ENCODE measurements at places on chromosomes 1 and 21.

GRCh38 chr1:153651771-153652170 lies 6.7 kb upstream of the SNAPIN start:
- DNase-seq, result no peak

GRCh38 chr21:33839806-33840205 lies 75.8 kb downstream of the ATP5PO start:
- no peak for DNase-seq

- DNase-seq, result no peak
Measured at GRCh38 chr1:165887877-165888551, 60.6 kb downstream of the UCK2 start.

DNA sequence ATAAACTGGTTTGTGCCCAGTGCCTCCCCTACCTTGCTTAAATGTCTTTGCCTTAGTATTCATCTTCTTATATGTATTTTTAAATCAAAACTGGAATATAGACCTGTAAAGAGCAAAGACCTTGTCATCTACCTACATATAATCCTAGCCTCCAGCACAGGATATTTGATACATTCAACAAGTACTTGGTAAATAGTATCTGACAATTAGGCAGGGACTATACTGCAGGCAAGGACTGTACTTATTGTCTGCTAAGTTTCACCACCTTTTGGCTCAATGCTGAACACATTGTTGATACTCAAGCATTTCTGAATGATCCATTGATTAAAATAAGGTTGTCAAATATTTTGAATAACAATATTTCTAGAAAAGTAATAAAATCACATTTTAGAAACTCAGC lies 96.4 kb downstream of the PKN2 start:
- DNase-seq, result no peak

DNA sequence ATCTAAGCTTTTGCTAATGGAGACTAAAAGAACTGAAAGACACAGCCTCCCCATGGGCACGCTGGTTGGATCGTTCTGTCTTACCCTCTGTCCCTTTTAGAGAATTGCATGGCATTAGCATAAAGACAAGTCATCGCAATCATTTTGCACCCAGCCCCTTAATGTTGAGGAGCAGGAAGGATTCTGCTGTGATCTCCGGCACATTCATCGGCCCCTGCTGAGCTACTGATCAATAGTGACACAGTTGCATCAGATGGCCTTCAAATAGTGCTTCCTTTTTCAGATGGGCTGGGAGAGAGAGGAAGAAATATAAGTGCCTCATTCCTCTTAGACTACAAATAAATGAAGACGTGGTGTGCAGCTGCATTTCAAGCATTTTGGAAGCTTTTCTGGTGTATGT lies 75.4 kb downstream of the NOS1AP start:
- no peak for DNase-seq

Data from activated CD4-positive, alpha-beta T cell treated with anti-CD3 and anti-CD28 coated beads, Interleukin-2, amount 50 U/mL, for 1 hour (primary cell).